Effector CD8-positive, alpha-beta T cell (primary cell): ENCODE measurements at places on chromosomes 2 and 18.

DNA sequence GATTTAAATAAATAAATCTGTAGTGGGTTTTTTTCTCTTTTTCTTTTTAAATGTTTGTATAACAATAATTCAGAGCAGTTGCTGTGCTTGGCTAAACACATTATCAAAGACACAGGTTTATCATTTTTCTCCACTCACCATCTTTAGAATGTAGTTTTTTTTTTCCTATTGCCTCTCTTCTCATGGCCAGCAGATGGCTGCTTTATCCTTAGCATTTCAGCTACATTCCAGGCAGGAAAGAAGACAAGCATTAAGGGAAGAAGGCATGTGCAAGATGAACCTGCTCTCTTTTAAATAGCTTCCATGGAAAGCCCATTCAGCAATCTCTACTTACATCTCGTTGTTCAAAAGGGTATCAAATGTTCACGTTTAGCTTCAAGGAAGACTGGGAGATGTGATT lies 42.6 kb downstream of the ARHGAP15 start:
- DNase-seq: no peak

DNA sequence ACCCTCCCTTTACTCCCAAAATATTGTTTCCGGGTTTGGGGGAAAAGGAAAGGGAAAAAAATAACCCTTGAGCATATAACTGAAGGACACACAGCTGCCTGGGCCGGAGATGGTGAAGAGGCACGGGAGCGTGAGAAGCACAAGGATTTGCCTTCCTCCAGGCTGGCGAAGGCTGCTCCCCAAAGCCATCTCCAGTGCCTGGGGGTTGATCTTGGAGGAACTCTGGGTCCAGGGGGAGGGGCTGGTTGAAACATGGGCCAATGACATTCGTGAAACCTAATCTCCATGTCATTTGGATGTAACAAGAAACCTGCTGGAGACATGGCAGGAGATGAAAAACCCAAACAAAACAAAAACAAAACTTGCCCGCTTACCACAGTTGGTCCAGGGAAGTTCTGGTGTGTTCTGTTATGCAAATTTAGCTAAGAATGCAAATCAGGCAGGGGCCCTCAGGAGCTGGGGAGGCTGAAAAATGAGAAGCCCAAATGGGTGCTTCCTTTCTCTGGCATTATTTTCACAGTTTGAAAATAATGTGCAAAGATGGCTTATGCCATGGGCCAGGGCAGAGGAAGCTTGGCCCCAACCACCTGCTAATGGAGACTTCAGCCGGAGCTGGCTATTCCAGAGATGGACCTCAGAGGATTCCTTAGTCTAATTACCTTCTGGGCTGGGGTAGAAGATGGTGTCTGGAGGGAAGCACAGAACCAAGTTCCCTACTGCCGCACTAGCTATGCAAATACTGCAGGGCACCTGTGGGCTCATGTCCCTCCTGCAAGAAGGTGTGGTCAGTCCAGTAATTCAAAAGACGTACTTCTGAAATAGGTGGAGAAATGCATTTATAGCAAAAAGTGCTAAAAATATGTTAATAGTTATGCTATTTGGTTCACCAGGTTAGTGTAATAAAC lies 180.9 kb downstream of the BCL2 start:
- DNase-seq: no peak

DNA sequence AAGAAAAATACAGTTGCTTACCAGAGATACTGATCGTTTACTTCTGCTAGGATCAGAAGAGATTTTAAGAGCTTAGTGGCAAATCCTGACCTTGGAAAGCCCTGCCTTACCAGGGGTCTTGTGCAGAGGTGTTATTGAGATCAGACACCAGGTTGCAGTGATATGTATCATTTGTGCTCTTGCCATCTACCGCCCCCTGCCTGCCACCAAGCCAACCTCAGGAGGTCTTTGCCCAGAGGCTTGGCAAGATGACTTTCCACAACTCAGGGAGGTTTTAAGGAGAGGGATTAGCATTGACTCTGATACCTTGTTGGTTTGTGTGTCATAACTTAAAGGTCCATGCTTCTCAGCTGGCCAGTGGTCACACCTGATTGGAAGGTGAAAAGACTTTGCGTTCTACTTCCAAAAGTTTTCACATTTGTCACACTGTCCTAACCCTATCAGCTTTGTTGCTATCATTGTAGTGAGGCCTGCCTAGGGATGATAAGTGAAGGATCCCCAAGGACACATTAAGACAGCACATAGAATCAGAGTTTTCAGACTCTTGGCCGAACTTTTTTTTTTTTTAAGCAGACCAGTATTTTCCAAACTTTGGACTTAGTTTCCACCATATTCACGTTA lies 46.2 kb upstream of the MGAT5 start:
- peak; percentile 41 for DNase-seq

DNA sequence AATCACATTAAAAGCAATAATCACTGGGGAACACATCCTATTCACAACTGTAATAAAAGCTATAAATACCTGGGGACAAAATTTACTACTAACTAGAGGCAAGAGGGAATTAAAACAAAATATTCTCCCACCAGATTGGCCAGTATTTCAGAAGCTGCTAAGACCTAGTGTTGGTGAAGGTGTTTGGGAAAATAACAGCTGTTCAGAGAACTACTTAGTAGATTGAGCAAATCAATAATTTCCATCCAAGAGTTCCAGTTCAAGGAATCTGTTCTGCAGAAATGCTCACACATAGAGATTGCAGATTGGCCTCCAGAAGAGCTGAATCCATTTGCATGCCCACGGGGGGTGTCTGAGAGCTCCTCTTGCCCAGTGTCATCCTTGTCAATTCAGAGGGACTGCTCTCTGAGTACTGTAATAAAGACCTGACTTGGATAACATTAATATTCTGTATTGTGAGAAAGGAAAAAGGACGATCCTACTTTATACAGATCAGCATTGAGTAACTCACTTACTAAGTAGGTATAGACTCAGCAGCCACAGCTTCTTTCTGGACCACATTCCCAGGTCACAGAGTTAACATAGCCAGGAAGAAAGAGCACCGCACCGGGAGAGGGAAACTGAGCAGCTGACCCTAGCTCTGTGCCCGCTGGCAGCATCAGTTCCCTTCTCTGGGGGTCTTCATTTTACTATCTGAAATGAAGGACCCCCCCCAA lies 5.6 kb downstream of the TUBB6 start:
- DNase-seq: no peak

GRCh38 chr2:159106109-159106508 lies 137.7 kb downstream of the TANC1 start:
- DNase-seq: no peak

GRCh38 chr2:18299423-18300212 lies 260.8 kb downstream of the RDH14 start:
- DNase-seq: no peak

- no peak for DNase-seq
Measured at GRCh38 chr2:111986116-111986900, 68.8 kb upstream of the TMEM87B start.

DNA sequence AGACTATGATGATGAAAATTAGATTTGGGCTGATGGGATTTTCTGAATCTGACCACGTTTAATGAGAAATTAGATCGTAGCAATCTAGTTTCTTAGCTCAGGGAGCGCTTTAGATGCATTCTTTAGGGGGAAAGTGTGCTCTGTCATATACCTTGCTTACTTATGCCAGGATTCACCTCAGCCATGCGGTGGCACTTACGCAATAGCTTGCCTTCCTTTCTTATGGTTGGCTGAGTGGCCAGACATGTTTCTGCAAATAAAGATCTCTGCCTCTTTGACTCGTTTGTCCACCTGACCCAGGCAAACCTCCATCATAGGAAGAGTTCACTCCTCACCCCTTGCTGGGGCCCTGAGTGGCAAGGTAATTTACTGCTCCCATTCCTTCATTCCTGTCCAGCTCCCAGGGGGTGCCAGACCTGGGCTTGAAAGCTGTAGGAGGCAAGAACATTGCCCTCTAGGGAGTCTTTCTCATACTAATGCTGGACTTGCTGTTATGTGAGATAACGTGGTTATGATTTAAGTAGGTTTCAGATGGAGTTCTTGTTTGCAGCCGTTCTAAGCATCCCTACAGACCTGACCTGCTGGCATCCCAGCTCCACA lies 57.1 kb downstream of the FBLN7 start:
- no peak for DNase-seq

DNA sequence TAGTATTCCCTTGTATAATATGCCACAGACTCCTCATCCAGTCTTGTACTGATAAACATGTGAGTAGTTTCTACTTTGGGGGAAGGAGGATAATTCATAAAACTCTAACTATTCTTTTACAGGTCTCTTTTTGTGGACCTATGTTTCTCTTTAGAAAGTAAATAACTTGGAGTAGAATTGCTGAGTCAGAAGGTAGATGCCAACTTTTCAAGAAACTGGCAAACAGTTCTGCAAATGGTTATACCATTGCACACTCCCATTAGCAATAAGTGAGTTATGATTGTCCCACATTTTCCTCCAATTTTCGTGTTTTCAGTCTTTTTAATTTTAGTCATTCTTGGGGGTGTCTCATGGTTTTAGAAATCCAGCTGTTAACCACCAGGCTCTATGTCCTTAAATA lies 477.2 kb upstream of the LRRTM4 start:
- no peak for DNase-seq

DNA sequence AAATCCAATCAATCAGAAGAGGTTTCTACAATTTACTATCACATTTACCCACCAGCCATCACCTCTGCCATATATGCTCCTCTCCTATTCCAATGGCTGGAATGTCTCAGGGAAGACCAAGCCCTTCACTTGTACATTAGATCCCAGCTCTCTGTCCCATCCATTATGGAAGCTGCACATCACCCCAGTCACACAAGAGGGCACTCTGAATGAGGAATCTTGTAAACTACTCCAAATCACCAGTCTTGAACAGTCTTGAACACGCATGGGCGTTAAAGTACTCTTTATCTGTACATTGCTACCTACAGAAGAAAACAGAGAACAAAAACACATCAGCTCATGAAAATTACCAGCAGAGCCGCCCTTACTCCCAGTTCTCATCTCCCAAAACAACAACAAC lies 38.7 kb downstream of the ZC3H8 start:
- DNase-seq: no peak

- DNase-seq: no peak
Measured at GRCh38 chr18:10351219-10351818, 103.1 kb upstream of the APCDD1 start.

DNA sequence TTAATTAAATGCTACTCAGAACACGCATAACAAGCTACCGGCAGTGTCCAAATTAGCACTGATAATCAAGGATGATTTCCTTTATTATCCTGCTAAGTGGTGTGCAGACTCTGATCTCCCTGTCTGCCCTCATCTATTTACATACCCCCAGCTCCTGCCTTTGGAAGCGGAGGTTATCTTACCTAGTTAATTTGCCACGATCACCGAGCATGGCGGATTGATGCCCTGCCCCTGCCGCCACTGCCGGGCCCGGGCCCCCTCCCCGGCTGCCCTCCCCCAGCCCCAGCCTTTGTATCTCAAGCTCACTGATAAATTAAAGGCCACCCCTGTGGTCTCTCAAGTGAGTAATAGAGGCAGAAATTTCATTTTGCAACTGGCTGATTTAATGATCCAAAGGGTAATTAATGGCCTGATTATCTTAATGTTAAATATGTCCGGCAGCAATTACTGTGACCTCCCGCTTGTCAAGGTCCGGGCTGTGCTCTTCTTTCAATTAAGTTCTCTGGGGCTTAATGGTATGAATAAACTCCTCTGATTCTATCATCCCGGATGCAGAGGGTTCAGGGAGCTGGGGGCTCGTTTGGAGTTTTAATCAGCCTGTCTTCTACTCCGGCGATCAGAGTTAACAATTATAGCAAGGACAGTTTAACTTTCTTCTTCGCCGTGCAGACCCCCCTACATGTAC lies 113.4 kb downstream of the GBX2 start:
- no peak for DNase-seq

- DNase-seq: no peak
Measured at GRCh38 chr18:29969876-29970275, 1072.7 kb downstream of the DSC3 start.

DNA sequence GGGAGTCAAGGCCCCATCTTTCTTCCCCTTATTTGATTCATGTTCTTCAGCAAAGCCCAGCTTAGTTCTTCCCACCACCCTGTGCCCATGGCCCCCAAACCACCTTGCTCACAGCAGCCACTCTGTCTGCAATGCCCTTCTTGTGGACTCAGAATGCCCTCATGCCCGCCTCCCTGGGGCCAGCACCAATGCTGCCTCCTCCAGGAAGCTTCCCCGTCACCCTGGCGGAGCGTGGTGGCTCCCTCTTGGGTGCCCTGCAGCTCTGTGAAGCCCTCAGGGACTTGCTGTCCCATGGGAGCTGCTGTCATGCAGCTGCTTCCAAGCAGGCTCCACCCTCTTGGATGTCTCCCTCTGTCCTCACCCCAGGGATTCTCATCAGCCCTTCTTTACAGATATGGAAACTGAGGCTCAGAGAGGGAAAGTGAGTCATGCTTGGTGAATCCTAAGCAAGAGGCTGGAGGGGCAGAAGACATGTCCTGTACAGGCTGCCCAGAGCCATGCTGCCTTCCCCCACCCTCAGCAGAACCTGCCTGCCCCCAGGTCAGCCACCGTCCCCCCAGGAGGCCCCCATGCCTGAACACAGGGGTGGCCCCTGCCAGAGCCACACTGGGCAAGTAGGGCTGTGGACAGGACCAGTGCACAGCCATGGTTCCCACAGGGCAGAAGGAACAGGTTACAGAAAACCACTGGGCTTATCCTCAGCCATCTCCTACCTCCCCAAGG lies 11.8 kb upstream of the DUSP2 start:
- DNase-seq: no peak

DNA sequence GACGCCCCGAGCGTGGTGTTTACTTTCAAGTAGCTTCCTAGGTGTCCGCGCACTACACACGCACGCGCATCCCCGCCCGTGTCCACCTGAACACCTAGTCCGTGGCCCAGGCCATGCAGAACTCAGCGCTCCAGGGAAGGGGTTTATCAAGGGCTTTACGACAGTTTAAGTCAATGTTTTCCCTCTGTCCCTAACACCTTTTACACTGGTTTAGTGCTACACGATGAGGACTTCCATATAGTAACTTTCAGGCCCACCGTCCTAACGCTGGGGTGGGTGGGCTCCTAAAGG lies 1.4 kb upstream of the BCL2 start:
- peak; percentile 28 for DNase-seq

GRCh38 chr2:29317077-29317517 lies 201.9 kb downstream of the CLIP4 start:
- no peak for DNase-seq

- no peak for DNase-seq
Measured at GRCh38 chr2:223563462-223563861, 38.7 kb downstream of the SCG2 start.

DNA sequence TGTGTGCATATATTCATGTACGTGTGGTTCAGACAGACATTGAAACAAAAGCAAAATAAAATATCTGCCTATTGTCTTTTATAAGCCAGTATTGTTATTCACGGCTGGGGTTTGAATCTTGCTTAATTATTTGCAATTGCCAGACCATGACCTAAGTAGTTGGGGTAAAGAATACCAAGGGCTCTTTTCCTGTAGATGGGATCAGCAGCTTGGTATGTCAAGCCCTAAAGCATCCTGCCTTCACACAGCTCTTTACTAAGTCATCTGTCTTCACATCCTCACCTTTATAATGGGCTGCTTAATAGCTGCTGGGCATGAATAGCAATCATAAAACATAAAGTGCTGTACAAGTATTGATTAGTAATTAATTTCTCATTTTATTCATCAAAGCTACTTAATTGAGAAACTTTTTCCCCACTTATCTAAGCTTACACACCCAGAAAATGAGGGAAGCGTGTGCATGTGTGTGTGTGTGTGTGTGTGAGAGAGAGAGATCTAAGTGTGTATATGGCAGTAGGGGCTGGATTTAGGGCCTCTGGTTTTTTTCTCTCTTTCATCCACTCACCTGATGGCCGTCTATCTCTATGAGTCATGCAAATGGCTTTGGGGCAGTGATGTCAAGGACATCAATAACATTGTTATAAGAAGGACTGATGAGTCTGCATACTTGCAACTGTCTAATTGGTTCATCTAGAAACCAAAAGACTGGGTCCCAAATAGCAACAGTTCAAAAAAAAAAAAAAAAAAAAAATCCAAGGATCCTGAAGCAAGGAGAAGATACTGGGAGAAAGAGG lies 244.1 kb upstream of the TNP1 start:
- DNase-seq: no peak
